Bronchial epithelial cell (primary cell): ENCODE measurements at places on chromosomes 1 and 21. TPM values are rescaled to one million over a fixed set of nuclear protein-coding genes. Genes with fewer than 3 reads are reported as not detected.

DNA sequence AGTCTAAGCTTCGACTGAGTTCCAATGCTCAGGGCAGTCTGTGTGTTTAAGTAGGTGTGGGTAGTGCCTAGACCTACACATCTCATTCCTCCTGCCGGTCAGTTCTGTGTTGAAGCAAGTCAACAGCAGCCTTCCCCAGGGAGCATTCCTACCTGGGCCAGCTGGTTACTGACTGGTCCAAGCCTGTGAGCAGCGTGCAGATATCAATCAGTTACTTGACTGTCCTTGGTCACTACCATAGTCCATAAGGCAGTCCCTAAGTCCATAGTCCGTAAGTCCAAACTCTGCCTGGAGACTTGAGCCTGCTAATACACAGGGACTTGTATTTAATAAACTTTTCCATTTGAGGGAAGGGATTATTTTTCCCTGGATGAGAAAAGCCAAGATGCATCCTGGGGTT lies 171.9 kb downstream of the PGBD5 start:
- no peak for DNase-seq

DNA sequence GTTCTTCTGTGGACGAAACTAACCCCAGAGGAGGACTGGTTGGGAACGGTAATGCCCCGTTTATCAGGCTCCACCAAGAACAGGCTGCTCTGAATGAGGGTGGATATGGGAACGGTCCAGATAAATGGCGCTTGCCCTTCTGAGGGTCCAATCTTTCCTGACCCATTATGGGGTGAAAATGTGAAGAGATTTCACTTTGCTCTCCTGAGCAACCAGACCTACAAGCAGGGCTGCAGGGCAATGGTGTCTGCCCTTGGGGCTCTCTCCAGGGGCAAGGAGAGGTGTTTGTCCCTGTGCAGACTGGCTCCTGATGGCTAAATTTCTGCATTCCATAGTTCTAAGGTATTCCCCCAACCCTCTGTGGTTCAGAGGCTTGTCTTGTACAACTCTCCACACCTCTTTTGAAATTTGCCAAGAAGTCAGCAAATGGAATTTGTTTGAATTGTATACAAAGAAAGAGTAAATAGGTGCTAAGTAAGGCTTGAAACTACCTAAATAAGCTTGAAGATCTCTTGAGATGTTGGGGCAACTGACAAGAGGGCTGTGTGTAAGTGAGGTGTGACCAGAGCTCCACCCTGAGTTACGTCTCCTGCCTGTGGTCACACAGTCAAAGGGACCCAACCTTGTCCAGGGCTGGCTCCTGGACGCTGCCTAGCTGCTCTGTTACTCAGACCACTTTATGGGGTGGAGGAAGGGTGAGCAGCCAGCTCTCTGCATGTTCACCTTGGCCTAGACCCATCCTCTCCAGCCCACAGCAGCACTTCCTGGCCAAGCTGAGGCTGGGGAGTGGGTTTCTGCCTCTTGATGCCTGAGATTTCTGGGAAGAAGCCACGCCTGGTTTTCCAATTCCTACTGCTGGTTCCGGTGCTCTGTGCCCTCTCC lies 24.8 kb downstream of the SLC2A1 start:
- no peak for DNase-seq

- DNase-seq: no peak
Observed at GRCh38 chr1:221777431-221778072, 35.7 kb upstream of the DUSP10 start.

The LCE3D gene
- 0.38 and 0.79 TPM in 2 replicates for total RNA-seq

The HSF2BP gene
- total RNA-seq: 5.8 and 6.6 TPM in 2 replicates

- DNase-seq: no peak
Observed at GRCh38 chr1:161388639-161389038, 21.0 kb upstream of the CFAP126 start.

The SLC6A9 gene
- 13.4 and 21.9 TPM in 2 replicates for total RNA-seq

DNA sequence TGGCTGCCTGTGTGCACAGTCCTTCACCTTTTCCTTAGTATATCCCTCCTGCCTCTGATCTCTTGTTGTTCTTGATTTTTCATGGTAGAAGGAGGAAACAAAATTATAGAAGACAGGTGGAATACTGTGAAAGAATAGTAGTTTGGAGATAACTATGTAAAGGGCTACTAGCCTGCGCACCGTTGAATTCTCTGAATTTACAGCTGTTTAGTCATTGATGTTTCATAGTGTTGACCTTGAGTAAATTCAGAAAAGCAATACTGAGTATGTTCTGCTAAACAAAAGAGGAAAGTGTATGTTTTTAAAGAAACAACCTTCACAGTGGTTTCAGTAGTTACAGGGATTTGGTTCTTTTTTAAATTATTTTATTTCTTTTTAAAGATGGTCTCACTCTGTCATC lies 18.1 kb downstream of the CAMTA1 start:
- peak; percentile 30 for DNase-seq

GRCh38 chr1:12438349-12438924 lies 179.6 kb downstream of the DHRS3 start:
- peak; percentile 67 for DNase-seq

The TUT4 gene
- total RNA-seq: 17.6 and 18.6 TPM in 2 replicates

- DNase-seq: no peak
Observed at GRCh38 chr1:199529324-199529723, 498.2 kb upstream of the NR5A2 start.

- no peak for DNase-seq
Observed at GRCh38 chr1:173917149-173917548, at the start of gene SERPINC1. SERPINC1 (minus strand) TSS chr1:173917327; CDS start chr1:173917259, 68 bp downstream.

The HFM1 gene
- total RNA-seq: not detected in 2 replicates

DNA sequence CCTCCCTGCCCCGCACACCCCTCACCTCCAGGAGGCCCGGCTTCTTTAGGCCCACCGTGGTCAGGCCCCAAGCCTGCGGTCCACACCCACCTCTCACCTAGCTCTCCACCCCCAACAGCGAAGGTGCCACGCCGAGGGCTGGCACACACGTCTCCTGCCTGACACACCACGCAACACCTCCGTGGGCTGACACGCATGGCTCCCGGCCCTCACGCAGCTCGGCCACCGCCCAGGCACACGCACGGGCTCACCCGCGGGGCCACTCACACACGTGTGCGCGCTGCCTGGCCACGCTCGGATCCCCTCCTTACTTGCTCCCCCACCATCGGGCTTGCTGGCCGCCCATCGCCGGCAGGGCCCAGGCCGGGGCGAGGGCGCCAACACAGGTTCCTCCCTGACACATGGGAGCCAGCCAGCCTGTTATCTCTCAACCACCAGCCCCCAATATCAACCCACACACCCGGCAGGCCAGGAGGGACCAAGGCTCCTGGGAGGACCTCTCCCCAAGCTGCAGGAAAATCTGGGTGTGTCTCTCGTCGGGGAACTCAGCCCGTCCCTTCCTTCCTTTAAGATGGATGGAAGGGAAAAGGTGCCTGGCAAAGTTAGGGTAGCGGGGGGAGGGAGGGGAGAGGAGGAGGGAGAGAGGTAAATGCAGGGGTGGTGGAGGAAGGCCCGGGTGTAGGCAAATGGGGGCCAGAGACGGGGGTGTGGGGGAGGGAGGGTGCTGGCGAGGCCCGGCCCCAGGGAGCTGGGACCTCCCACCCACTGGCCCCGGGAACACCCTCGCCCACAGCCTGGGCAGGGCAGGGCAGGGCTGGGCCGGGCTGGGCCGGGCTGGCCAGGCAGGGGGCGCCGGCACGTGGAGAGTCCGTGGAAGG lies 546 bp downstream of the ELOVL1 start:
- peak; percentile 61 for DNase-seq

DNA sequence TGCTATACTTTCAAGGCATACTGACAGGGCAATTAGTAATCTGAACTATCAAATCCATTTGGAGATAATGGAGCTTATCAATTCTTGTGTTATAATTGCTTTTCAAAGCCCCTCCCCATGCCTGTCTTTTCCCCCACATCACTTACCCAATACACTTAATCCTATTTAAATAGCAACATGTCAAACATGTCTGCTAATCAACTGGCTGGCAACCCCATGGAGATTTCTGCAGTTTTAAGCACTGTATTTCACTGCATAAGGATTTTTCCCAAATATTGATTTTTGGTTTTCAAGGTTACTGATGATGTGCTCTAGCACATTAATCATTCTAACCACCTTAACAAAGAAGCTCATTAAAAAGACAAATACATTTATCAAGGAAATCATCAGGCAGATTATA lies 800.3 kb downstream of the PLA2G4A start:
- DNase-seq: no peak

The NR5A2 gene
- total RNA-seq: not detected in 2 replicates

DNA sequence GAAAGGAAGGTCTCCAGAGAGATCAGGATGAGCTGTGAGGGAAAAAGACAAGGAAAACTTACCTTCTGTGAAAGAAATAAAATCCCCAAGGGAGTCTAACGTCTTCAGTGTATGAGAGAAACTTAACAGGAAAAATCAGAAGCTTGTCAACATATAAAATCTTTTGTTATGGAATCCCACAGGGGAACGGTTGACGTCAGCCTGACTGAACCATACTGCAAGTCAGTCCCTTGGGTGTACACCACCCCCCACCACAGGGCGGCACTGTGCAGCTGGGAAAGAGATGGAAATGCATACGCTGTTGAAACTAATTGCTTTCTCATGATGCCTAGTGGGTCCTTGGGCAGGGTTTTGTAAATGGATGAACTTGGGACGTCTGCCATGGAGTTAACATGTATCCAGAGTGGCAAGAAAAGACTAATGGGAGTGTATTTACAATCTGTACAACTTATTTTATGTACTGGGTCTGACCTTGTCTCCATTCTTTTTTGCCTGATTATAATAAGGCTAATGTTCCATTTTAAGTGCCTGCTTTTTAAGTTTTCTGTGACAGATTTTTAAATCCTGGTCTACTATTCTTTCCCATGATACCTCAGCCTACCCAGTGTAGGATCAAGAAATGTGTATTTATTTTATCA lies 22.7 kb downstream of the UTP25 start:
- DNase-seq: peak; percentile 56

- no peak for DNase-seq
Observed at GRCh38 chr1:228362141-228362883, 44.3 kb downstream of the TRIM11 start.

GRCh38 chr1:106831511-106831910 lies 225.0 kb upstream of the PRMT6 start:
- no peak for DNase-seq

GRCh38 chr1:226223157-226223785 lies at the start of gene MIXL1:
MIXL1 (plus strand) TSS chr1:226223664; CDS start chr1:226223682, 18 bp downstream.
- DNase-seq: no peak

- DNase-seq: no peak
Observed at GRCh38 chr1:56459260-56459659, 120.1 kb downstream of the PLPP3 start.

- DNase-seq: peak; percentile 62
Observed at GRCh38 chr1:28886731-28887418, 27.5 kb upstream of the EPB41 start.

DNA sequence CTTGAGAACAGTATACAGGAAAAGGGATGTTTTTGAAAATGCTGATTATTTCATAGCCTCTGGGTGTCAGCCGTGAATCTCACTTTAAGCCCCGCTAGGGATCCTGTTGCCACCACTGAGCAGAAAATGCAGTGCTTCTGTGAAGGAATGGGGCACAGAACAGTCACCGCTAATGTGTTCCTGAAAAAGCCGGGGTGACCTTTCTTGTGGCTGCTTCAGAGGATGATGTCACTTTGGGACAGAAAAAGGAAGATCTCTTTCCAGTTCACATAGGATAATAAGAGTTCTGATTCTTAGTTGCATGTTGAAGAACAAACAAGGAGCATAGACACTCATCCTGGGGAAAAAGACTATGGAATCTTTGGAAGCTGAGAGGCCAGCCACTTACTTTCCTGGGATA lies 349.6 kb downstream of the DISC1 start:
- no peak for DNase-seq

DNA sequence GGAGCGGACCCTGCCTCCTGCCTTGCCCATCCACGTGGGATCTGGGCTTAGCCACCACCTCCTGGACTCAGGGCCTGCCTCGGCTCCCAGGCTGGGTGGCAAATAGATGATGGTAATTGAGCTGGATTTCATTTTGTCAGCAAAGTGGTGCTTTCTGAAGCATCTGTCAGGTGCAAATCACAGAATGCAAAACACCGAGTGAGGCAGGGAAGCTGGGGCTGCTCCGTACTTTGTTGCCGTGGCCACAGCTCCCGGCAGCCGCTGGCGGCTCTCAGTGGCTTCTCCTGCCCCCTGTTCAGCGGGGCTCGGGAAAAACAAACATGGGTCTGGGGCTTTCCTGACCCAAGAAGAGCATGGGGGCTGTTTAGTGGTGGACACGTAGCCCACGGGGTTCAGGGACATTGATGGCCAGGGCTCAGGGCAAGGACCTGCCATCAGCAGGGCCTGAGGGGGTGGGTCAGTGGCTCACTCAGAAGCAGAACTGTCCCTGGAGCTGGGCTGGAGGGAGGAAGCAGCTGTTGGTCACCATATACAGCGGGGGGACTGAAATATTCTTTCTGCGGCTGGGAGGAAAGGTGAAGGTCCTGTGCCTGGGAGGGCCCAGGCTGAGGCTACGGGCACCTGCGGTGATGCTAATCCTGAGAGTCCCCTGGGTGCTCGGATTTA lies 130.0 kb upstream of the VAMP3 start:
- no peak for DNase-seq

- peak; percentile 22 for DNase-seq
Observed at GRCh38 chr1:5611851-5612250, 380.4 kb downstream of the NPHP4 start.

GRCh38 chr1:237105826-237106225 lies 63.8 kb downstream of the RYR2 start:
- no peak for DNase-seq

GRCh38 chr1:45969866-45970265 lies 162.6 kb downstream of the PIK3R3 start:
- no peak for DNase-seq

DNA sequence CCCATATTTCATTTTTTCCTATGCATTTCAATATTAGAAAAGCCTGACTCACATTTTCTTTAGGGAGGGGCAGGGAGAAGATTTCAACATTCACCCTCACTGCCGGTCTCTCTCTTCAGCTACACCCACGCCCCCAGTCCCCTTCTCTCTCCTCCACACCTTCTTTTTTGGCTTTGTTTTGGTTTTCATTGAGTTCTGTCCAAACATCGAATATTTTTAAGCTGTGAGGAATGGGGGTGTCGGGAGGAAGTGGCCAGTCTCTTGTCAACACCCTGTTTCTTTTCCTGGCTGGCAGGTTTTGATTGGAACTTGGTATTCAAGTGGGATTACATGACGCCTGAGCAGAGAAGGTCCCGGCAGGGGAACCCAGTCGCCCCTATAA lies 177.3 kb downstream of the PGBD5 start:
- no peak for DNase-seq

DNA sequence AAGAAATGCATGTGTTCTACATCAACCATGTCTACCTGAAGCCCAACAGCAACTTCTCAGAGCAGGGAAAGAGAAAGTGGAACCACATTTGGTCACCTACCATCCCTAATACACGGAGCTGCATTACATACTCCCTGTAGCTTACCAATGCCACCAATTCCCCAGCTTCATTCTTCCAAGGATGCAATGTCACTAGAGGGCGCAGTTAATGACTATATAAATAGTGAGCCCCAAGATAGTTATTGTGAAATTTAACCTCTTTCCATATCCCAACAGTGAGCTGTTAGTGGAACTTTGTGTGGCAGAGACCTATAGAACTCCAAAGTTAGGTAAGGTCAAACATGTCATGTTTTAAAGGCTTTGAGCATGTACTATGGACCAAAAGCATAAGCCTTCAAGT lies 618.3 kb downstream of the SMYD3 start:
- peak; percentile 64 for DNase-seq
